ENCODE measurements at places on chromosomes 4 and X. TPM values are rescaled to one million over a fixed set of nuclear protein-coding genes. Genes with fewer than 3 reads are reported as not detected.
A peak's percentile ranks its signal among the peaks of the same experiment; 100 is the strongest.

ZCCHC12 gene
- total RNA-seq: 0.14 TPM

RPS6KA6 gene
- not detected for total RNA-seq

COX7B2 gene
- not detected for total RNA-seq

GAGE12H gene
- not detected for total RNA-seq

SSX2B gene
- total RNA-seq: not detected

DNA sequence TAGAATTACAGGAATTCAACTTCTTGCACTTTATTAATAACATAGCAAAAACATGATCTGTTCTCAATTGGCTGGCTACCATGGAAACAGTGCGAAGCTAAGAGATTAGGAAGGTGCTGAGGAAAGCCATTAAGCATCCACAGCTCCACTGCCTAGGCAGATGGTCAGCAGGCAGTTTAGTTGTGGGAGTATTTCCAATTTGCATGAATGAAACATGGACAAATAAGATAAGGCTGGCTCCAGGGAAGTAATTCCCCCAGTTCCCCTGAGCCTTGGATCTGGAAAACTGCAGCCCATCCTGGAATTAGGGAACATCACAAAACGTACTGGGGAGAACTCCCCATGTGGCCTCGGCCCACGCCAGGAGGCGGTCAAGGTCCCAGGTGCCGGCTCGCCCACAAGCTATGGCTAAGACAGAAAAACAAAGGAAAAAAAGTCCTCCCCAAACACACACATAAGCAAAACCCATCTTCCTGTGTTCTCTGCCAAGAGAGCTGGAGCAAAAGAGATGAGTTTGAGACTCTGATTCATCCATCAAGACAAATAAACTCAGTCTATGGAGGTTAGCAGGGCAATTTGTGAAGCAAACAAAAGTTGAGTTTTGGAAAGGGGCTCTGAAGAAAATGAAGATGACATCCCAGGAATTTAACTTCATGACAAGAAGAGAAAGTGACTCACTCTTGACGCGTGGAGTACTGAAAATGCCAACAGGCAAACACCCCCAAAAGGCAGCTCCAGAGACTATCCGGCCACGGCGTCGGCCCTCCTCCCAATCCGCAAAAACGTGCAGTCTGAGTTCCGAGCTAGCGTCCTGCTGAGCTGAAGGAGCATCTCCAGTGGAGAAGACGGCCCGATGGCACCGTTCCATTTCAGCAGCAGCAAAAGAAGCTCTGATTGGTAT is 45.1 kb downstream of the IGFBP7 start:
- H3K27me3 ChIP-seq: no peaks in the 10 kb centered on the region
- H3K36me3 ChIP-seq: no peaks in the 10 kb centered on the region
- H3K4me3 ChIP-seq: no peak overlapping the region
- no peak for DNase-seq

- H3K27ac ChIP-seq: no peak overlapping the region
- DNase-seq: peak; percentile 28
- H3K36me3 ChIP-seq: no peaks in the 10 kb centered on the region
- H3K4me3 ChIP-seq: no peak overlapping the region
- no peaks in the 10 kb centered on the region for H3K27me3 ChIP-seq
Observed at GRCh38 chrX:153400146-153401132, 711 bp downstream of the PNMA6E start.

- H3K4me3 ChIP-seq: no peak overlapping the region
- DNase-seq: no peak
- H3K4me1 ChIP-seq: peaks cover 19% of the 10 kb centered on the region
- H3K27ac ChIP-seq: no peak overlapping the region
- H3K27me3 ChIP-seq: no peaks in the 10 kb centered on the region
- no peaks in the 10 kb centered on the region for H3K36me3 ChIP-seq
Observed at GRCh38 chr4:142473218-142473959, 372.7 kb downstream of the INPP4B start.

- DNase-seq: no peak
- no peaks in the 10 kb centered on the region for H3K27me3 ChIP-seq
- H3K4me3 ChIP-seq: no peak overlapping the region
- no peaks in the 10 kb centered on the region for H3K36me3 ChIP-seq
Observed at GRCh38 chr4:180669680-180670079, 1573.5 kb upstream of the TENM3 start.

DNA sequence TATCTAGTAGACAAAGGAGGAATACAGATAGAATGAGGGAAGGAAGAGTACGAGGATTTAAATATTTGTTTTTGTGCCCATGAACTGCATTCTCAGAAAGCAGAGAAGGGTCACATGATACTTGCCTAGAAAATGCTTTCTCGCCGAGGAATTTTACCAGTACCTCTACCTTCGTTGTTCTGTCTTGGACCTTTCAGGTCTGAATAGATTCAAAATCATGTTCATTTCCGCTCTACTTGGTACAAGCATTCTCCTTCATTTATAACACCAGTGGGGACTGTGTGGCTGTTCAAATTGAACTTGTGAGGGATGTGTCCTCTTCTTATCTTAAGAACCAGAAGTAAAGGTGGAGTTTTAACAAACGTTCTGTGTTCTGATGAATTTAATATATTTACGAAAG is 1.9 kb downstream of the USP38 start:
- H3K4me1 ChIP-seq: peaks cover 7% of the 10 kb centered on the region
- DNase-seq: no peak
- peaks cover 31% of the 10 kb centered on the region for H3K36me3 ChIP-seq
- H3K27ac ChIP-seq: peak overlapping the region; percentile 10
- no peaks in the 10 kb centered on the region for H3K27me3 ChIP-seq

GRCh38 chr4:126710935-126711334 is 921.8 kb upstream of the INTU start:
- no peaks in the 10 kb centered on the region for H3K36me3 ChIP-seq
- H3K4me3 ChIP-seq: no peak overlapping the region
- no peaks in the 10 kb centered on the region for H3K27me3 ChIP-seq
- no peak overlapping the region for H3K27ac ChIP-seq
- no peaks in the 10 kb centered on the region for H3K4me1 ChIP-seq

- no peak overlapping the region for H3K27ac ChIP-seq
- H3K4me1 ChIP-seq: no peaks in the 10 kb centered on the region
- no peaks in the 10 kb centered on the region for H3K36me3 ChIP-seq
- H3K27me3 ChIP-seq: no peaks in the 10 kb centered on the region
- H3K4me3 ChIP-seq: no peak overlapping the region
Observed at GRCh38 chr4:169484485-169484884, 127.9 kb downstream of the NEK1 start.

DNA sequence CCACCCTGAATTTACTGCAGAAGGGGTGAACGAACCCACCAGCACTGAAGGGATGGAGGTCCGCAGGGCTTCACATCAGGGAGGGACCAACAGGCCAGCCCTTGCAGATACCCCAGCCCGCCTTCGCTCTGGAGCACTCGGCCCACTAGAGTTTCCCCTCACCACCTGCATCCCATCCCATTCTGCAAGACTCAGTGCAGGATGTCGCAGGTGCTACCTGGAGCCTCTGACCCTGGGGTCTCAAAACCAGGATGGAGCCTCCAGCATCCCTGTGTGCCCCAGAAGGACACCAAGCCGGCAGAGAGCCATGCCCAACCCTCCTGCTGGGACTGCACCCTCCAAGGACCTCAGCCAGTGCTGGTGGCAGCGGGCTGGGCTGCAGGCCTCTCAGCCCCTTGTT is 57.6 kb upstream of the ADRA2C start:
- H3K27me3 ChIP-seq: peaks cover 6% of the 10 kb centered on the region
- no peak overlapping the region for H3K4me3 ChIP-seq

DNA sequence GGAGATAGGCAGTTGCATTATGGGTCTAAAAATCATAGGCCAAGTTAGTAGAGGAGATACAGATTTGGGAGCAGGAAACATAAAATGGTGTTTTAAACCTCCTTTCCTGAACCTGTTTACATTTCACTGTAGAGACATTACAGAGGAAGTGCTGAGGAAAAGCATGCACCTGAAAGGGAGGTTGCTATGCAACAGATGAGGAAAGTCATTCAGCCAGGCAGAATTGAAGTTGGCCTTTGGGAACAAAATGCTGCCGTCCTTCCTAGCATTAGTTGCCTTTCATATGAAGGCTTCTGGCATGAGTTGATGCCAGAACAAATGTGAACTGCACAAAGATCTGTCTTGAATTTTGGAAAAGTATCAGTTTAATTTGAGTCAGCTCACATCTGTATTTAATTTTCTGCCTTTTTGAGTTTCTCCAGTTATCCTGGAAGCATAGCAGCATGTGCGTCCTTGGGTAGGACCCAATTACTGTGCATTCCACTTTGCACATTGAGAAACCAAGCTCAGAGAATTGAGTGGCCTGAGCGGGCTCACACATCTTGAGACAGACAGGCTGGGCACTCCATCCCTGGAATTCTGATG is 38.2 kb downstream of the MAGED1 start:
- H3K27ac ChIP-seq: no peak overlapping the region
- no peaks in the 10 kb centered on the region for H3K36me3 ChIP-seq
- H3K4me1 ChIP-seq: no peaks in the 10 kb centered on the region
- no peak overlapping the region for H3K4me3 ChIP-seq

- H3K27ac ChIP-seq: no peak overlapping the region
- H3K4me3 ChIP-seq: no peak overlapping the region
- no peak for DNase-seq
- H3K36me3 ChIP-seq: no peaks in the 10 kb centered on the region
Observed at GRCh38 chr4:175427751-175428150, 384.3 kb downstream of the GPM6A start.
